GM04503 (cell line): ENCODE measurements at places on chromosomes 12 and 14.
A peak's percentile ranks its signal among the peaks of the same experiment; 100 is the strongest.

DNA sequence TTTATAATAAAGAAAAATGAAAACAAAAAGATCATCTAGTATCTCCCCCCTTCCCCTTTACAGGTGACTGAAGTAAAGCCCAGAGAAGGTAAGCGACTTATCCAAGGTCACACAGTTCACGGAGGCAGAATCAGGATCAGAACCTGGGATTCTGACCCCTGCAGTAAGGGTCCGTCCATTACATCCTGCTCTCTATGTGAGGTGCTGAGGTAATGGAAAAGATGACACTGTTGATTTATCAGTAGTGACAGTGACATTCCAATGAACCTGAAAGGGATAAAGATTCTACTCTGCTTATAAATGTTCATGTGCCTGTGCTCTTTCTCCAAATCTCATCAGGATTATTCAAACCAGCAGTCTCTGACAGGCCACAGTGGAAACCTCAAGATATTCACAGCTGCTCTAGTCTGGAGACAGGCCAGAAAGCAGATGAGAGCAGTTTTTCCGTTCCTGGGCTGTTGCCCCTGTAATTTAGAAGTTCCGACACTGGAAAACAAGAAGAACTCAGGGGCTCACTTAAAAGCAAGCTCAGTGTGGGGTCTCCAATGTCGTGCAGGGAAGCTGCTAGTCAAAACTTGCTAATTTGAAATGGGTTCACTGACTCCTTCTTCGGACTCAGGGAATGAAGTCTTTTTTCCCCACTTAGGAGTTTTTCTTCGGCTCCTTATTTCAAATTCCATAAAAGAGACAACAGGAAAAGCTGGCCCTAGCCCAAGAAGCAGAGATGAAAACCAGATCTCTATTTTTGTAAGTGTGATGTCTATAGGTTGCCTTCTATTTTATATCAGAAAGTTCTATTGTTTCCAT is 131.8 kb upstream of the EEA1 start:
- DNase-seq: no peak

GRCh38 chr12:5335069-5335468 is 96.8 kb upstream of the NTF3 start:
- peak; percentile 14 for DNase-seq

DNA sequence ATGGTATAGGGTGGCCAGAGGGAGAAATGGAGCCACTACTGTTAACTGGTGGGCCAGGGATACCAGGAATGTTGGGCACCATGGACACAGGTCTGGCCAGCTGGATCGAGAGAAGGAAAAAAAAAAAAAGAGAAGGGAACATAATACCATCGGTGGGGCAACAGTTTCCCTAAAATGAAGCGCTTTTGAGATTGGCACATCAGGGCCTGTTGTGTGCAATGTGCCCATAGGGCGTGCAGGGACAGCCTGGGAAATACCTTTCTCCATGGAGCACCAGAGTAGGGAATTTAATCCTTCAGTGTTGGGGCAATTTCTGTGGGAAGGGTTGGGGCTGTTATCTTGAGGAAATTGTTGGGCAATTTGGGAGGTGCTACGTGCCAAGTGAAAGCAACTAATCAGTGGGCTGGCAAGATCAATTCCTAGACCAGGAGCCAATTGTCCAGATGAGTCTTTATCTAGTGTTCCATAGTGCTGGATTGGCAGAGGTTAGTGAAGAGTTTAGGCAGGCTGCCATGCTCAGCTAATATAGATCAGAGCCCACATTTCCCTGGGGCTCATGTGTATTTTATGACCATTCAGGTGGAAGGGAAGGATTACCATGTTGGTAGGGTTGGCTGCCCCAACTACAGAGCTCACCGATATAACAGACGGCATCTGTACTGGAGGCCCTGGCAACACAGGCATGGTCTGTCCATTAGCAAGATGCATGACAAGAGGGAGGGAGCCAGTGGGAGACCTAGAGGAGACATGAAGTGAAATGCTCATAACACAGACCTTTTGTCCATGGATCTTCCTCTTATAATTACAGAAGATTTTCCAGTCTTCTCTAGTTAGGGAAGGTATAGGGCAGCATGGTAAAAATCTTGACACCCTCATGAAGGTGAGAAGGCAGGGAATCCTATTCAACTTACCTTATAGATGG is 25.5 kb upstream of the NPFF start:
- DNase-seq: no peak

GRCh38 chr14:64197996-64198395 is 96.2 kb downstream of the ESR2 start:
- DNase-seq: no peak

- DNase-seq: no peak
Measured at GRCh38 chr14:87084908-87085307, 908.1 kb downstream of the GALC start.

GRCh38 chr14:87966816-87967215 is 26.2 kb downstream of the GALC start:
- no peak for DNase-seq

DNA sequence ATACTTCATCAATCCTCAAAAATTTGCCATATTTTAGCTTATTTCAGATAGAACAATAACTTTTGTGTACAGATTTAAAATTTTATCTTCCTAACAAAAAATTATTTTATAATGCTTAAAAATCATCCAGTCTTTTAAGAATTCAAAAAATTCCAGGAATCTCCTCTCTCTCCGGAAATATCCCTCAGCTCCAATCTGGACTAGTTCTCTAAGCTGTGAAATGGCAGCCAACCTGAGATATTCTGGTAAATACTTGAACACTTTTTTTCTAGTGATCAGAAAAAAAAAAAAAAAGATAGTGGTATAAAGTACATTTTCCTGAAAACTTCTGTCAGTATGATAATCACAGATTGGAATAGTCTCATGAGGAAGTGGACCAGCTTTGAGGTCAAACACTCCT is 57.6 kb downstream of the SSPN start:
- DNase-seq: no peak

- DNase-seq: no peak
Measured at GRCh38 chr14:74577247-74577947, 34.6 kb downstream of the LTBP2 start.

- DNase-seq: no peak
Measured at GRCh38 chr14:71541271-71541670, 391.0 kb upstream of the RGS6 start.

DNA sequence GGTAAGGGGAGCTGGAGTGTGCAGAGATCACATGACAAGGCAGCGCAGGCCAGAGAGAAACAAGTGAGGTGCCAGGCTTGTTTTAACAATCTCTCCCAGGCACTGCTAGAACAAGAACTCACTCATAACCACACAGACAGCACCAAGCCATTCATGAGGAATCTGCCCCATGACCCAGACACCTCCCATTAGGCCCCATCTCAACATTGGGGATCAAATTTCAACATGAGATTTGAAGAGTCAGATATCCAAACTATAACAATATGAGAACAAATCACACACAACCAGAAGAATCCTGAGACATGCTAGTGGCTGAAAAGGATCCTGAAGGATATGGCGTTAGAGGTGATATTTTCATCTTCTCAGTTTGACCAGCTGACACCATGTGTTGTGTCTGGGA is 21.9 kb downstream of the OR6J1 start:
- DNase-seq: no peak

- DNase-seq: no peak
Measured at GRCh38 chr14:38000340-38000739, 207.4 kb upstream of the SSTR1 start.

DNA sequence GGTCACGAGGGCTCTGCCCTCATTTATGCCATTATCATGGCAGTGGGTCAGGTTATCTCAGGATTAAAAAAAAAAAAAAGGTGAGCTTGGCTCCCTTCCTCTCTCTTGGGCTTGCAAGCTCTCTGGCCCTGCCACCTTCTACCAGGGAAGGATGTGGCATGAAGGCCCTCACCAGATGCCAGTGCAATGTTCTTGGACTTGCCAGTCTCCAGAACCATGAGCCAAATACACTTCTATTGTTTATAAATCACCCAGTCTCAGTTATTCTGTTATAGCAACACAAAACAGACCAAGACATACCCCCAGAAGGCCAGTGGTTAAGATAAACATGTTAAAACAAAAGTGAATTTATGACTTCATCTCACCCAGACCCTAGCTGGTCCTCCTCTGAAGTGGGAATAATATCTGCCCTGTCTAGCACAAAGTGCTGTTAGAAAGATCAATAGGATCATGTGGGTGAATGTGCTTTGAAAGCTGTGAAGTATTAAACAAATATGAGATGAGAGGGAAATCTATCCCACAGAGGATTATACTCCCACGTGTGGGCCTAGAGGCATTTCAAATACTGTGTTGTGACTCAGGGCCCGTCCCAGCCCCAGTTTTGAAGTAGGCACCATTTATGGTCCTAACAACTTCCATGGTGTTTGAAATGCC is 88.6 kb downstream of the NINJ2 start:
- no peak for DNase-seq

DNA sequence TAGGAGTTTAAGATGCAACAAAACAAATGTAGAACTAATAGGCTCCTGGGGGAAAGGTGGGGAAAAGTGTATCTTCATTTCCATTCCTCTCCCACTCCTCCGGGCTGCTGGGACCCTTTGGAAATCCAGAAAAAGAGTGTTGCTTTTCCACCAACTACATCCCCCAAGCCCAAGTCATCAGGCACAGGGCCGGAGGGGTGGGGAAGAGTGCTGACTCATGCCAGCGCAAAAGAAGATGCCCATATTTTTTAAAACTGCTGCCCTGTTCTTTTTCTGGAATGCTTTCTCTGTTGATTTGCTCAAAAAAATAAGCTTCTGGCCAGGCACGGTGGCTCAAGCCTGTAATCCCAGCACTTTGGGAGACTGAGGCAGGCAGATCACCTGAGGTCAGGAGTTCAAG is 70.9 kb downstream of the TBK1 start:
- DNase-seq: no peak

DNA sequence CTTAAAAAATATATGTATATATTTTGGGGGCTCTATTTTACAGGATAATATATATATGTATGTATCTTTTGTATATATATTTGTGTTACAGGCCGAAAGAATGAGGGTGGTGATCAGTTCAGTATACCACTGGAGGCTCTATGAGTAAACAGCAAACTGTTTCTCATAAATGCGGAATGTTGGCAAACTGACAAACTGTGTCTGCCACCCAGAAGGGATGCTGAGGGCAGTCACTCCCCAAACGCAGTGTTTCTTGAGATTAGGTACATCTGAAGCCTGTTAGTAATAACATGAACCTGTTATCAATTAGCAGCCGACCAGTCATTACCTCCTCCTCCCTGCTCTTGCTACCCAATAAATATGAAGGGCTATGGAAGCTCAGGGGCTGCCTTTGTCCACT is 20.8 kb downstream of the TNFAIP2 start:
- peak; percentile 66 for DNase-seq

GRCh38 chr12:80715713-80716249 is 931 bp upstream of the MYF5 start:
- DNase-seq: no peak

DNA sequence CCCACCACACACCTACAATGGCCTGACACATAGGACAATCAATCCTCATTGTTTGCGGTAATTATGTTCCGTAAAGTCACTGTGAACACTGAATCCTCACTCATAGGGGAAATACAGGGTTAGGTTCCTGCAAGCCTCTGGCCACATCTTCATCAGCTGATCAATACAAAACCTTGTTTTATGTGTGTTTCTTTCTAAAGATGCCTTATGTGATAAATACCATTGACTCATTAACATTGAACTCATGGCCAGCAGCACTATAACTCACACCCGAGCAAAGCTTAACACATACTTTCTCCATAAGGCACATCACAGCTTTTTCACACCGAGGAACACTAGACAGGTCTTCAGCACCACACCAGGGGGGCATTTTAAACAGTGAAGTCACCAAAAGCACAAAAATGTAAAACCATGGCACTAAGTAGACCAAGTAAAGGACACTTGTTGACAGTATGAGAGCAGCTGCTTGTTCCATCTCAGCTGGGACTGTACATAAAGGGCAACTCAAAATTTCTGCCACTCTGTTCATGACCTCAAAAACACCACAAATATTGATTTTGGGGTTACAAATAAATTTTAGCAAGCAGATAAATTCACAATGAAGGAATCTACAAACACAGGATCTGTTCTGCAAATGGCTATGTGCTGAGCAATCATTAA is 60.5 kb downstream of the ESR2 start:
- no peak for DNase-seq

DNA sequence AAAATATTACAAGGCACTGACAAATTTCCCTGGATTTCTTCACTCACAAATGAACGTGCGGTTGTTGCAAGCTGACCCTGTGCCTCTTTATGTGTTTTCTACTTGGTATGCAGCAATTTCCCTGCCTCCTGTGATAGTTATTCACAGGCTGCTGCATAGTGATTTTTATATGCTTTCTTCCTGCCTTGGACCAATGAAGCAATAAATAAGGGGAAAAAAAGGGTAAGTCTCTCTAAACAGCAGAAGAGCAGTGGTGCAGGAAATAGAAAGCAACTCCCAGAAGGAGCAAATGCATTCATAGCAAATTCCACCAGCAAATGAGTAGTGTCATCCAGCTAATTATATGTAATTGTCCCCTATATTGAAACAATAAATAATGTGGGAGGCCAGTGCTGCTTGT is 737.9 kb downstream of the GALC start:
- no peak for DNase-seq

DNA sequence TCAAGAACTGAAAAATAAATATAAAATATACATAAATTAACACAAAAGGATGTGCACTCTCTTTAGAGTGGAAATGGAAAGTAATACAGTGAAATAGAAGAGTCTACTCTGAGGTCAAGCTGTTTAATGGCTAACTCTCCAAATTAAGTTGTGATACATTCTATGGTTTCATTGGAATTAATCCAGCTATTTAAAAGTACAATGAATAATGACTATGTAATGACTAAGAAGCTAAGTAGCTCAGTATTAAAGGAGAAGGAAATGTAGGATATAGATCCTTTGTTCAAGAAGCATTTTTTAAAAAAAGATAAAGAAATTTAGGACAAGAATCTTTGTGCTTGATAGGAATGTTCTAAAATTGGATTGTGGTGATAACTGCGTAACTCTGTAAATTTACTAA is 85.3 kb downstream of the LRP6 start:
- DNase-seq: no peak
